HFFc6 (cell line): ENCODE measurements at places on chromosomes 1 and 21.

DNA sequence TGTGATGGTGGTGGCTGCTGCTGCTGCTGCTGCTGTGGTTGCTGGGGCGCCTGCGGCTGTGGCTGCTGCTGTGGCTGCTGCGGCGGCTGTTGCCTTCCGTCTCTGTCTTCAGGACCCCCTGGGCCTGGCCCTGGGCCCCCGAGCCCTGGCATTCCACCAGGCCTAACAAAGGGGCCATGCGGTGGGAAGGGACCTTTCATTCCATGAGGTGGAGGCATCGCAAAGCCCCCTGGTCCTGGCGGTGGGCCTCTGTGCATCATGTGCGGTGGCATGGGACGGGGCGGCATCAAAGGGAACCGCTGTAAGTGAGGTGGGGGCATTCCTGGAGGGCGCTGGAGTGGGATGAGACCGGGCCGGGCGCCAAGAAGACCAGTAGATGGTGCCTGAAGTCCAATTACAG lies 12.4 kb downstream of the SOD1 start:
- DNase-seq: no peak

DNA sequence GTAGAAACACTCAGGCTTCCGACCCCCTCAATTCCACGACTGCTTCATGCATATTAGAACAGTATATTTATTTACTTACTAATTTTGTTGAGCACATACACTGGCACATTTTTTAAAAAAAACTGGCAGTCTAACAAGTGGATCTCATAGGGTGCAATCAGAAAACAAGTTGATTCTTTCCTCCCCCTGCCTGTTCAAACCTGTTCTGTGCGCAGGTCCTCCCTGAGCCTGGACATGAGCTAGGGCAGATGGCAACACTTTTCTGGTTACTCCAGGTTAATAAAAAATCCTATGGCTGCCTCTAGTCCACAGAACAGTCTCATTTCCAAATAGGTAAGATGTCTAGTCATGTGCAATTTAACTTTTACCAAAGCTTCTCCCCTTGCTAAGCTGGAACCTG lies 18.6 kb downstream of the HSD11B1 start:
- no peak for DNase-seq

- no peak for DNase-seq
Observed at GRCh38 chr1:70364439-70364838, 9.9 kb upstream of the ANKRD13C start.

- no peak for DNase-seq
Observed at GRCh38 chr1:180123463-180123936, 31.2 kb upstream of the QSOX1 start.
